ENCODE measurements at places on chromosomes 13 and 19.

GRCh38 chr13:113995051-113995601, 21.2 kb upstream of the C13orf46 start:
- no peak for DNase-seq

DNA sequence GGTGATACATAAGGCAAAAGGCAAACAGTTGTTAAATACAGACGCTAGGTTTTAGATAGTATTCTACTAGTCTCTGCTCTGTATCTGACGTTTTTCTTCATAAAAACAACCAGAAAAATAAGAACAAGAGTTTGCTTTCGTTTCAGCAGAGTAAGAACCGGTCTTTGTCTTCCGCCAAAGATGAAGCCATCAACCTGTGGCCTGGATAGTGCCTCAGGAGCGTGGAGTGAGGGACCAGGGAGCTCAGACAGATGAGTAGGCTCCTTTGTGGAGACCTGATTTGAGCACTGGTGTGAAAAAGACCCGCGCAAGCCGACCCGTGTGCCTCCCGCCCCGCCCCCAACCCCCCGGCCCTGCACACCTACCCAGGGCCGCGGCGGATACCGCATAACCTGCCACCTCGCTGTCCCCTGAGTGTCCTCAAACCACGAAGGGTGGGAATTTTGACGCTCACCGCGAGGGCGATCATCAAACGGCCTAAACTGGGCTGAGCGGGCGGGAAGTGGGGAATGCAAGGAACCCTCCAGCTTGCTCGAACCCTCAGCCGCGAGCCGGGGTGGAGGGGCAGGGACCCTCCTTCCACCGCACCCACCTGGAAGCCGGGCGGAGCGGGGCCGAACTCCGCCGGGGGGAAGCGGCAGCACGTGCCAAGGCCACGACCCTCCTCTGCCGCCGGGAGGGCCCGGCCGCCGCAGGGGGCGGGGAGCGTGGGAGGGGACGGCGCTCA, 866 bp upstream of the LMO7 start:
- no peak for DNase-seq

- no peak for DNase-seq
These were observed 788.3 kb upstream of the SLITRK5 start for GRCh38 chr13:86882835-86883234.

- DNase-seq, result no peak
These were observed 18.7 kb downstream of the PAF1 start for GRCh38 chr19:39372047-39372802.

GRCh38 chr19:35462476-35462953, 14.5 kb downstream of the FFAR2 start:
- DNase-seq, result peak; percentile 83

DNA sequence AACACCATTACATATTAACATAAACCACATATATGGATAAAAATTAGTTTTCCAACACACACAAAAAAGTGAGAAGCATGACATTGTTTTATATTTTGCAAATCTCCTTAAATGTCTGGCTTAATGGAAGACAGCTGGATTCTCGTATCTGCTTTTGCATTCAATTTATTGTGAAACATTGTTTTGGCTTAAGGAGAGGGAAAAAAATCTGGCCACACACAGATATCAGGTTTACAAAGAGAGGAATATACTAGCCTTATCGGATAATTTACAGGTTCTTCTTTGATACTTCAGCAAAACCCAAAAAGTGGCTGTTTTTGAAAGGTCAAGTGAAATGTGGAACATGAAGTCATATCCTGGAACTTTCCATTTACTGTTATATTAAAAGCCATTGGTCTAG, 523.5 kb upstream of the ARGLU1 start:
- no peak for DNase-seq

GRCh38 chr13:44125943-44126469, 246.3 kb downstream of the LACC1 start:
- no peak for DNase-seq

DNA sequence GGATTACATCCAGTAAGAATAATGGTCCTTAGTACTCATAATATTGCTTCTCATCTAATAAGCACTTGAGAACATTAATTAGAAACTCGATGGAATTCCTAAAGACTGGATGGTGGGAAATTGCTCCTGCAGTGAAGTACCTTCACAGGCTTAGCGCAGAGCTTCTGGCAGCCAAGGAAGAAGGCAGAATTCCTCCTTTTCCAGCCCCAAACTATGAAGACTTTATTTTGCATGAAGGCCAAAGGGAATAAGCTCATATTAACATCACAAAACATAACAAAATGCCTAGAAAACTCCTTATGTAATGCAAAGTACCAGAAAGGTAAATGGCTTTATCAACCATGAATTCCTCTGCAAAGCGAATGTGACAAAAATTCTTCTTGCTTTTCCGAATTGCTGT, 336.1 kb downstream of the DNAJC15 start:
- DNase-seq, result no peak

DNA sequence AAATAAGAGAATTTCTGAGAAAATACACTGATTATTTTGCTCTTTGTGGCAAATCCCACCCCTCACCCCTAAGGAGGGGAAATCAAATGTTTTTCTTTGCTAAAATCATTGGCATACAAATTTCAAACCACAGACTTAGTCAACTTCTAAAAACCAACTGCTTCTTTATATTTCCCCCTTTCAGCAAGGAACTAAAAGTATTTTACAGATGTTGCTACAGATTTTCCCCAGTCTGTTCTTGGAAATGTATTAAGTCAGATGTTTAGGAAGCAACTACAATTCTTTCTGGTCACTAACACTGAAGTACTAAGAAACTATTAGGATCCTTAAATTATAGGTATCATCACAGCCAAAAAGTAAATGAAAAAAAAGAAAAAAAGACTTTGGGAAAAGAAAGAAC, 6.9 kb downstream of the MTMR6 start:
- DNase-seq, result no peak

GRCh38 chr19:6806488-6806887, 34.0 kb downstream of the VAV1 start:
- DNase-seq, result no peak

DNA sequence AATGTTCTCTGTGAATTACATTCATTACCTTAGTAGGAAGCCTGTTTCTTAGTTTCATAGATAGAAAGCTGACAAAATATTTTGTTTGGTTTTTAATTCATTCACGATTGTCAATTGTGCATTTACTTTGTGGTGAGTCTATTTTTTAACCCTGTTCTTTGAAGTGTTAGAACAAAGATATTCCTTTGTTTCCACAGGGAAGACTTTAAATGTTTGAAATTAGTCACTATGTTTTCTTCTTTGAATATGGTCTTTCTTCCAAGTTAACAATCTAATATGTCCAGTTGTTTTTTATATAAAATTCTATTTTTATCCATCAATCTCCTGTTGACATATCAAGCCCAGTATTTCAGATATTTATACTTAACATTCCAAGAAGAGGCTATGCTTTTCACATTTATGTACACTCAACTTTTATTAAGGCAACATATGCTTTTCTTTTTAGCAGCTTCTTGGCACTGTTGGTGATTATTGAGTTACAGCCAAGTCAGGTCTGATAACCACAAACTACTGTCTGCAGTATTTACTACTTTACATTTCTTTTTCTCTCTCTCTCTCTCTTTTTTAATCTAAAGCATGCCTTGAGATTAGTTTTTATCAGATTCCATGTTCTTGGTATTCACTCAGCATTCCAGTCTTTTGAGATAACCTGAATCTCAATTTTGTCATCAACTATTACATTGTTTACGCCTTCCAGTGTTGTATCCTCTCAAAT, 812.8 kb upstream of the SLC10A2 start:
- DNase-seq, result no peak

- DNase-seq, result no peak
These were observed 24.6 kb upstream of the F7 start for GRCh38 chr13:113080901-113081521.

DNA sequence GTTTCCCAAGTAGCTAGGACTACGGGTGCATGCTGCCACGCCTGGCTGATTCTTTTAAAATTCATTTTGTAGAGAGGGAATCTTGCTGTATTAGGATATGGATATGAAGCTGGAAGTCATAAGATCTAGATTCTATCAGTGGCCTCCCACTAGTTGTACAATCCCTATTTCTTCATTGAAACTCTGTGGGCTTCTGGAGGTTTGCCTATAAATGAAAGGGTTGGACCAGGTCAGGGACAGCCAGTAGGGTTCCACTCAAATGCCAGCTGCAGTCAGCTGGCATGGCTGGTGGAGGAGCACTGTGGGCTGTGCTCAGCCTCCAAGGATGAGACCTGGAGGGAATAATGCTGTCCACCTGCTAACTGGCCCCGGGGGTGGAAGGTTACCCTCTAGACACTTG, 110.2 kb upstream of the GJB6 start:
- DNase-seq, result no peak

- DNase-seq, result peak; percentile 8
These were observed 82.3 kb upstream of the C1QTNF9B start for GRCh38 chr13:23979361-23980159.

DNA sequence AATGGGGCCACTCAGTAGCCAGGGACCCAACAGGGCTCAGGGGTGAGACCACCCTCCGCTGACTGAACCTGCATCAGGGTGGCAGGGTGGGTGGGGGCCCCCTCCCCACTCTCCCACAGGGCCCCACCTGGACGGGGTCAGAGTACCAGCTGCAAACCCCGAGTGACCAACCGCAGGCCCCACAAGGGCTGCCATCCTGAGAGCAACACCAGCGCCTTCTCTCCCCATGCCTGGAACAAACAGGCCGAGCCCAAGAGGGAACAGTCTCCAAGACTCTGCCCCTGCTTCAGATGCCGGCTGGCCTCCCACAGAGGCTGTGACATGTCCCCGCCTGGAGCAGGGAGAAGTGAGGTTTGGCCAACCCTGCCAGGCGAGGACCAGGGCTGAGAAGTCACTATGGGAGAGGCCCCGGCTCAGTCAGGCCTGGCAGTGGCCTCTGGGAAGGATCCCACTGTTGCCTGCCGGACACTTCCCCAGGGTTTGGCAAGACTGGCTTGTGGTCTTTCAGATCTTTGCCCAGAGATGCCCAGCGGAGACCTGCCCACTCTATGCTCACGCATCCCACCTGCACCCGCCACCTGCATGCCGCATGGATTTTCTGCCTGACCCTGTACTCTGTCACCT, 27.2 kb downstream of the MPND start:
- no peak for DNase-seq

DNA sequence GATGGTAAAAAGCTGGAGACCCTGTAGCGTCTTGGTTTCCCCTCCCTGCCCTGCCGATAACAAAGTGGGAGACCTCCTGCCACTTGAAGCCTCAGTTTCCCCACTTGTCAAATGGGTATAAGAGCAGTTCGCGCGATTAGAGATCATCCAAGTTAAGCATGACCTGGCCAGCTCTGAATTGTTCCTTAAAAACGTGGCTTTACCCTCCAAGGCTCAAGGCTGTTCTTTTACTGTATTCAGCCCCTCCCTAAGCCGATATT, 421 bp downstream of the TNPO2 start:
- DNase-seq, result no peak

DNA sequence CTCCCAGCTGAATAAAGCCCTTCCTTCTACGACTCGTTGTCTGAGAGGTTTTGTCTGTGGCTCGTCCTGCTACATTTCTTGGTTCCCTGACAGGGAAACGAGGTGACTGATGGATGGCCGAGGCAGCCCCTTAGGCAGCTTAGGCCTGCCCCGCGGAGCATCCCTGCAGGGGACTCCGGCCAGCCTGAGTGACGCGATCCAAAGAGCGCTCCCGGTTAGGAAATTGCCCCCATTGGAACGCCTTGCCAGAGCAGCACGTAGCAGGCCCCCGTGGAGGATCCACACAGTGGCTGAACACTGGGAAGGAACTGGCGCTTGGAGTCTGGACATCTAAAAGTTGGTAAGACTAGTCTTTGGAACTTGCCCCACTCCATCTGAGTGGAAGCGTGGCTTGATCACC, 296.8 kb upstream of the SGCG start:
- no peak for DNase-seq

DNA sequence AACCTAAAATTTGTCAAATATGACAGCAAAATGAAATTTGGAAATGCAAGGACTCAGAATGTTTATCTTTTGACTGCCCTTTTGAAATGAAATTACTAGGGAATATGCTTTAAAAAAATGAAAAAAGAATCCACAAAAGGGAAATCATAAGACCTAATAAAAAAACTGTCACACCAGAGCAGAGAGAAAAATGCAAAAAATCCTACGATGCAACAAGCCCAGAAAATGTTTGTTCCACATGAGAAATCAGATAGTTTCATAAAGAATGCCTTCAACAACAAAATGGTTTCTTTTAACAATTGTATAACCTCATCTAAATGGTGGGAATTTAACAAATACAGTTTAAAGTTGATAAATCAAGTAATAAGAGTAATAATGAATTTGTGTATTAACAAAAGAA, 8.0 kb downstream of the LPAR6 start:
- no peak for DNase-seq

- DNase-seq, result no peak
These were observed 3.5 kb downstream of the CIC start for GRCh38 chr19:42272535-42272897.

- peak; percentile 71 for DNase-seq
These were observed 1.9 kb downstream of the KLF12 start for GRCh38 chr13:74132152-74132775.

- no peak for DNase-seq
These were observed 164.8 kb upstream of the ZNF536 start for GRCh38 chr19:30207357-30207756.

- DNase-seq, result no peak
These were observed 26.3 kb upstream of the DCLK1 start for GRCh38 chr13:36157480-36157879.

DNA sequence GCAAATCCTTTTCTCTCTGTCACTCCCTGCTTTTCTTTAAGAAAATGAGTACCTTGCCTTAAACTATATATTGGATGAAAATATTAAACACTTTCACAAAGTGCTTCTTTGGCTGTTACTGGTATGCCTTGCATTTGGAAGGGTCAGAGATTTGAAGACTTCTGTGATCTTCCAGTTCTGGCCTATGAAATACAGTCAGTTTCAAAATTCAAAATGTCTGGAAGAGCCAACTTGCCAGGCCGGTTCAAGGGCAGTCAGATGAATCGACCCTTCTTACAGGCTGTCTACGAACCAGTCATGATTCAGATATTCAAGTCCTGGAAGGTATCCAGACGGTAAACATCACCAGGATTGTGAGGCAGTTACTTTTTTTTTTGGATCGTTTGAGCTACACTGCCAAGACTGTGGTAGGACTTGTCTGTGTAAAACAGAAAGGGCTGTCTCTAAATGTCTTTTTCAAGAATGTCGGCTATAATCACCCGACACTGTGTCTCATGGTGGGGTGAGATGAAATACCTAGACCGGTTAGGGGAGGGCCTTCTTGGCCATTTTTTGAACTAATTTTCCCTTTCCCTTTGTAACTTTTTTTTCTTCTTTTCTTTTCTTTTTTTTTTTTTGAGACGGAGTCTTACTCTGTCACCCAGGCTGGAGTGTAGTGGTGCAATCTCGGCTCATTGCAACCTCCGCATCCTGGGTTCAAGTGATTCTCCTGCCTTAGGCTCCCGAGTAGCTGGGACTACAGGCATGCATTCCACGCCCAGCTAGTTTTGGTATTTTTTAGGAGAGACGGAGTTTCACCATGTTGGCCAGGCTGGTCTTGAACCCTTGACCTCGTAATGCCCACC, 11.2 kb downstream of the ACTN4 start:
- no peak for DNase-seq

DNA sequence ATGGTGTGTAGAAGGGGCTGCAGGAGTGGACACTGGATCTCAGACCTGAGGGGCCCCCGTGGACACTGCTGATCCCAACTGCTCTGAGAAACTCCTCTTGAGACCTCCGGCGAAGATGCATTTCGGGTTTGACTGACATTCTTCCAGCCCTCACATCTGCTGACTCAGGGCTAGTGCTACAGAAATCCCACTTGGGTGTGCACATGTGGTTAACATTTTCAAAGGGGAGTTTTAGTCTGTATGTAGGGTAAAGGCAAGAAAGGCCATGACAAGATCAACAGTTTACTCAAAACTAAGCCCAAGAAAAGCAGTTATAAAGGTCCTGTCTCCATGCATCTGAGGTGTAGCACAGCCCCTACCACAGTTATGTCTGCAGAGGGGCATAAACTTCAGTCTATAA, 31.2 kb downstream of the DLEU7 start:
- no peak for DNase-seq

Measured in CD4-positive, alpha-beta T cell treated with Interleukin-2 at 100 ng/mL for 4 hours (primary cell).